ENCODE measurements at places on chromosomes 7 and 10.

DNA sequence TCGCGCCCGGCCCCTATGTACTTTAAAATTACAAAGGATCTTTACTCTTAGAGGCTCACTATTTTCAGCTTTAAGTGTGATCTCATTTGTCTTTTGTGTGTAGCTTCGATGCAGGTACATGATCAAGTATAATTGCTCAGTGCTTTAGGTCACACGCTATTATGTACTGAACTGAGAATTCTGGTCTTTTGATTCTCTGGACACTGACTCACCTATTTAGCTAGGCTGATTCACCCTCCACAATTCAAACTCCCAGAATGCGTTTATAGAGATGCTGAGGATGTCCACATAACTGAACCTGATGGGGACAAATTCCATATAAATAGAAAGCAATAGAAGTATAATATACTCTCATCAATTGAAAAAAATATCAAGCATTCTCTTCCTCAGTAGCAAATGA lies 57.8 kb downstream of the PRKCQ start:
- DNase-seq = no peak

GRCh38 chr7:74173074-74173473 lies 1.1 kb upstream of the EIF4H start:
- DNase-seq = no peak

DNA sequence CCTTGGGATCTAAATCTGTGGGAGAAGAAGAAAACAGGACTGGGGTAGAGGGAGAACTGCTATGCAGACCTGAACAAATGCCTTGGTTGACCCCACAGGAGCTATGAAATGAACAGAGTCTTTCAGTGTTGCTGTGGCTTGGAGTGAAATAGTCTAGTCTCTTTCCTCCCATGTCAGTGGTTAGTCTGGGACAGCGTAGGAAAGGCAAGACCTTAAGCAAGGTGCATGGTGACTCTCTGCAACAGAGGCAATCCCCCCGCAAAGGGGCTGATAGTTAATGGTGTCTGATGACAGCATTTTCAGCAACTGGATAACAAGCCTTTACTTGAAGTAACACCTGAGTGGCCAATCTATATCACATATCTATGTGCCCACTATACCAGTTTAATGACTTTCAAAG lies 62.3 kb downstream of the ARL4A start:
- DNase-seq = no peak

DNA sequence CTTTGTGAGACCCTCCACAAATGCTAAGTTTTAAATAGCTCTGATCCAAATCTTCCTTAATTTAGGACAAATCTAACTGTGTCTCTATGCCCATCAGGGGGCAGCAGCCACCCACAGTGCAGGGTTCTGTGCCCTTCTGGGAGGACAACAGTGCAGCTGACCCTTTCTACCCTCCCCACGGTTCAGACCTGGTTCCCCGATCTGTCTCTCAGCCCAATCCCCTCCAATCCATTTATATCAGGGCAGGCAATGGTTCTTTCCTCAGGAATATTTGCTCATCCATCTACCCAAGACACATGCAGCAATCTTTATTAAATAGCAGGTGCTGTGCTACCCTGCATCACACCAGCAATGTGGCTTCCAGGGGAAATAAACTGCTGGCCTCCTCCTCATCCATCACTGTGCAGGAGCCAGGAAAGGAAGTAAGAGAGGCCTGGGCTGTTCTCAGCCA lies 4.0 kb upstream of the RBM28 start:
- DNase-seq = no peak

DNA sequence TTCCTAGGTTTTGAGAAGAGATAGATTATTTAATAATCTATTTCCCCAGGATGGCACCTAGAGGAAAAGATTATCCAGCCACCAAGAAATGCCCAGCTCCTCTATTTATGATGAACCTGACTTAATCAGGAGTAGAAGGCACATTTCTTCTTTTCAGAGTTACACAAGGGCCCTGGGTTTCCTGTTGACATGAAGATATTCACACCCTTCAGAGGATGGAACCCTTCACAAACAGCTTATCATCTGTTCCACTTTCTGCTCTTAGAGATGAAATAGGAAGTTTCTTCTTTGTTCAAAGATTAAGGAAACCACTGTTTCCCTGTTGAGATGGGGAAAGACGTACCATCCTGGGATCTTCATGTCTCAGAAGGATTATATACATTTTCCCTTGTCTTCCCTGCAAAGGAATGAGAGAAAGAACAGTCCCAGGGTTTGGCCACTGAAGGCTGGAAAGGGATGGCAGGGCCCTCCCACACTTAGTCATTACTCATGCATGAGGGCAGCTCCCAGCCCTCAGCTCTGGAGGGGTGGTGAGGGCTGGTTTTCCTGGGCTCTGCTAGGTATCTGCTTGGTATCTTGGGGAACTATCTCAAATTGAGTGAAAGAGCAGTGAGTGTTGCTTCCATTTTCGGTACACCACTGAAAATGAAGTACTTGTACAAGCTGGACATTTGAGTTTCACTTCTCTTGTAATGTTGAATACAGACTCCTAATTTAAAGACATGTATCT lies 64.0 kb downstream of the MTPAP start:
- no peak for DNase-seq

DNA sequence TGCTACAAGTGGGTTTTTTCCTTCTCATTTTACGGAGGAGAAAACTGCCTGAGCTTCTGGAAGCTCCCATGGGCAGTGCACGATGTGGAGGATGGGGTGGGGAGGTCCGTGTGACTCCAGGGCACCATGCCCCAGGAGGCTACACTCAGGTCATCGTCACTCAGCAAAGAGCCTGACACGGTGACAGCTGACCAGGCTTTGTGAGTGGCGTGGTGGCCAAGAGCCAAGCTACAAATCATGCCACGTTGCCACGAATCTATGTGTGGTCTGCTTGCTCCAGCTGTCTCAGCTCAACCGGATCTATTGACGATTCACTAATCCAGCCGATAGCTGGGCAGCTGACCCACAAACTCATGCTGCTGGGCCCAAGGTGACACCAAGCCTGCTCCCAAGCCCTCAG lies 27.6 kb upstream of the C10orf71 start:
- no peak for DNase-seq

DNA sequence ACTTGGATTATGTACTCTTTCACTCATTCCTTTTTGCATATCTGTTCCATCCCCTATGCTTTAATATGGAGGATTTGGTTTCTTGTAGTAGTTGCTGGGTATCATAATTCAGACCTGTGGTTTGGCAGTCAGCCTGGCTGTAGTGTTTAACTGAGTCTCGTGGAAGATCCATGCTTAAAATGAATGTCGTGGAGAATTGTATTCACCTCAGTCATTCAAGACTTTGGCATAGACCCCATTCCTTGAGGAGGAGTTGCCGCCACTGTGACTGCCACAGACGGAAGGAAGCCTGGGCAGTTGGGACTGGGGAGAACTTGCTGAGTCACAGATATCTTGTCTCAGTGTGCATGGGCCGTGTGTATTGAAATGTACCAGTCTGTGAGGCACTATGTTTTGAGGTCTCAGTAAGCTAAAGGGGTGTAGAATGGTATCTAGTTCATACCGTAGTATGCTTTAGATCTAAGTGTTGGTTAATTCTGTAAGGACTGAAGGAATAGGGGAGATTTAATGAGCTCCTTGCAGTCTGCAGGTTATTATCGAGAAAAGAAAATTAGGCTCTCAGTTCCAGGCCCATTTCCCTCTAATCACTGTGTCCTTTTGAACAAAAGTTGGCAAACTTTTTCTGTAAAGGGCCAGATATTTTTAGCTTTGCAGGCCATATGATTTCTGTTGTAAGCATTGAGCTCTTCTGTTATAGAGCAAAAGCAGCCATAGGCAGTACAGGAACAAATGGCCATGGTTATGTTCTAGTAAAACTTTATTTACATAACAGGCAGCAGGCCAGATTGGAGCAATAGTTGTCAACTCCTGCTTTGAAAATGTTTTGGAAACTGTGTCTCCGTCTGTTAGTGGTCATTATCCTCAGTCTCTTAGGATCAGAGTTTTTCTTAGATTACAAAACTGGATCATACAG lies 76.8 kb downstream of the TPST1 start:
- DNase-seq = no peak

DNA sequence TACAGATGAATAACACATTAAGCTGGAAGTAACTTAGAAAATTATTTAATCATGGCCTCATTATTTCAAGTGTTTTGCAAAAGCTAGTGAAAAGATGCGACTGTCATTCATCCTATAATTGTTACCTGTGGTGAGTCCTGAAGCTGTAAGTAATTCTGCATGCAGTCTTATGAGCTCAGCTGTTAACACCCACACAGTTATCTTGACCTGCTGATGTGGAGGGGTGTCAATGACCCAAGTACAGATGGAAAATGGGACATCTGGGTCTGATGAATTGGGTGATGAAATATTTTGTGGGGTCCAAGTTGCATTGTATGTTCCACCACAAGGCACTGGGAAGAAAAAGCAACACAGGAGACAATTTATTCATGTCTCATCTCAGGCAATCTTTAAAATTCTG lies 68.9 kb downstream of the OR13A1 start:
- DNase-seq = no peak

GRCh38 chr10:6255548-6256061 lies 52.9 kb downstream of the PFKFB3 start:
- DNase-seq = no peak

- no peak for DNase-seq
These were observed 20.1 kb upstream of the DDIT4 start for GRCh38 chr10:72253578-72253977.

Data from stimulated activated CD8-positive, alpha-beta memory T cell treated with anti-CD3 and anti-CD28 coated beads, Interleukin-7, amount 100 ng/mL, for 48 hours (primary cell).